Activated CD4-positive, alpha-beta T cell treated with anti-CD3 and anti-CD28 coated beads for 36 hours (primary cell): ENCODE measurements at places on chromosomes 11 and 22. TPM values are rescaled to one million over a fixed set of nuclear protein-coding genes. Genes with fewer than 3 reads are reported as not detected.

- no peak for DNase-seq
Observed at GRCh38 chr11:35784699-35785098, 122.1 kb downstream of the TRIM44 start.

DNA sequence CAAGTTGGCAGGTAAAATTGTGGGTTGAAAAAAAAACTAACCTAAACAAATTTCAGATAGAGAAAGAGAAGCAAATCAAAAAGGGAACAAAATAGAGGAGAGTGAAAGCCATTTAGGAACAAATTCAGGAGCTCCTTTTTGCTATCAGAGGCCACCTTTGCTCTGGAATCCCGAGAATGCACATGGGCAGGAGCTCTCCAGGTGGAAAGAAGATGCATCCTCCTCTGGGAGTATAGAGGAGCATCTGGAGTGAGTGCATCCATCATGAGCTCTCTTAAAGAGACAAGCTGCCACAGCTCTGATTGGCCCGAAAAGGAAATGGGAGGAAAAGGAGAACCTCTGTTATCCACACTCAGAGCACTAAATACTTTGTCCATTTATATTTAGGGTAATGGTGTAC, 26.3 kb downstream of the MRGPRX1 start:
- DNase-seq, result no peak

DNA sequence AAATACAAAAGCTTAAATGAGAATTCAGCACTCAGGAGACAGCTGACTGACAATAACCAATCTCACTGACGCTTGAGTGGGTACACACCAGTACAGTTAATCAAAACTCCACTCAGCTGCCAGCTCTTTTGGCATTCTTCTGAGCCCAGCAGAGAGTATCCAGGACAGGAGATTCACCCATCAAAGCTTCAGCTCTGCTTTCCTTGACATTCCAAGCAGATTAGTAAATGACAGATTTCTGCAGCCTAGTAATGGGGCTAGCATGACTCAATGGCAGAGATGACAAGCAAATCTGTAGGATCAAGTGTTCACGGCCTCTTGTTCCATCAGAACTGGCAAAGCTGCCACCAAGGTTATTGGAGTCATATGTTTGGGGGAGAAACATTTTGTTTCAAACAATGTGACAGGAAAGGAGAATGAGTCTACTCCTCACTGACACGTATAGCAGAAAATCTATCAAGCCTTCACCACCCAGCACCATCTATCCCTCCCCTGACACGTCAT, 420.0 kb downstream of the DYNC2H1 start:
- DNase-seq, result no peak

GDPD5 gene
- total RNA-seq, result 16.8 TPM

MS4A14 gene
- not detected for total RNA-seq
